ENCODE measurements at places on chromosomes 11 and 22. TPM values are rescaled to one million over a fixed set of nuclear protein-coding genes. Genes with fewer than 3 reads are reported as not detected.

CLCF1 gene
- 0.23 TPM for total RNA-seq

HTR3A gene
- 0.65 TPM for total RNA-seq

OR2AG2 gene
- 0.40 TPM for total RNA-seq

TRIM66 gene
- 16.7 TPM for total RNA-seq

C11orf42 gene
- total RNA-seq: not detected

RAG2 gene
- not detected for total RNA-seq

- no peak for DNase-seq
These were observed 37.5 kb downstream of the BIRC2 start for GRCh38 chr11:102384419-102385079.

DNA sequence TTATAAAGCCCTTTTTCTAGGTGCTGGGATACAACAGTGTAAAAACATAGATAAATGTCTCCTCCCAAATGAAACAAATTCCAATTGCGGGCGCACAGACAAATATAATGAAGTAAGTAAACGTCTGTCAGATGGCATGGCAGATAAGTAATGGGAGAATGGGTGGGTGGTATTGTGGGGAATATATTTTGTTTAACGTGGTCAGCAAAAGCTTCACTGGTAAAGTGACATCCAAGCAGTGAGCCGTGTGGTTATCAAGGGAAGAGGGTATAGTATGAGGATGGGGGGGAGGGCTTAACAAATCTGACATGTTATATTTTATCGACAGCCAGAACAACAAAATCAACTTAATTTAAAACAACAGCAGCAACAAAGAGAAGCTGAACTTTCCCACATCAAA, 1.2 kb downstream of the SVIP start:
- no peak for DNase-seq

- DNase-seq: no peak
These were observed 4.2 kb downstream of the LHFPL7 start for GRCh38 chr22:24942301-24942700.

GRCh38 chr22:47631571-47632102, 869.2 kb downstream of the TBC1D22A start:
- no peak for DNase-seq

- DNase-seq: no peak
These were observed 122.6 kb downstream of the IGLL1 start for GRCh38 chr22:23457380-23457985.

DNA sequence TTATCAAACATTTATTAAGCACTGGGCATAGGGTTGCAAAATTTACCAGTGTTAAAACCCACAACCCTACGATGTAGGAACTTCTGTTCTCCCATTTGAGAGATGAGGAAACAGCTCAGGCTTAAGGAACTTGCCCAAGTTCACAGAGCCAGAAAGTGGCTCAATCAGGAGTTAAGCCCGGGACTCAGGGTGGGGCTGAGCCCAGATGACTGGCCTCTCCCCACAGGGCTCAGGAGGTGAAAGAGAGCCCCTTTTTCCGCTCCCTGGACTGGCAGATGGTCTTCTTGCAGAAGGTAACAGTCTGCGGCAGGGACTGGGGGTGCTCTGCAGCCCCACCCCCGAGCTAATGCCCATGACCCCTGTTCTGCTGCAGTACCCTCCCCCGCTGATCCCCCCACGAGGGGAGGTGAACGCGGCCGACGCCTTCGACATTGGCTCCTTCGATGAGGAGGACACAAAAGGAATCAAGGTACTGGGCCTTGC, 5.6 kb upstream of the ANKRD13D start:
- DNase-seq: no peak

- DNase-seq: no peak
These were observed 6.9 kb upstream of the NRXN2 start for GRCh38 chr11:64729851-64730382.

DNA sequence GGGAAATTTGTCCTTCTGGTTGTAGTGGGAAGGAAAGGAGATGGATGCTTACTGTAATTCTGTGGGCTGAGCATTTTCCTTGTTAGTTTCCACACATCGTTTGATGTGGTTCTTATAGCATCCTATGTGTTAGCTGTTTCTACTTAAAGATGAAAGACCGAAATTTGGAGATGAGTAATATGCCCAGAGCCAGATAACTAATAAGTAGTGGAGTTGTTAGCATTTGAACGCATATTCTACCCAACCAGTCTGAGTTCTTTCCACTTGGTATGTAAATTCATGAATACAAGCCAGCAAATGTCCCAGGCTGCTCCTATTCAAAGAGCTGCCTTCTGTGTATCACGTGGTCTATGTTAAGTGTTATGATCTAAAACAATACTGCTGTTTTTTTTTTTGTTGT, 14.6 kb downstream of the SPECC1L start:
- DNase-seq: no peak

GRCh38 chr22:41339823-41340222, 38.5 kb downstream of the ZC3H7B start:
- DNase-seq: no peak

DNA sequence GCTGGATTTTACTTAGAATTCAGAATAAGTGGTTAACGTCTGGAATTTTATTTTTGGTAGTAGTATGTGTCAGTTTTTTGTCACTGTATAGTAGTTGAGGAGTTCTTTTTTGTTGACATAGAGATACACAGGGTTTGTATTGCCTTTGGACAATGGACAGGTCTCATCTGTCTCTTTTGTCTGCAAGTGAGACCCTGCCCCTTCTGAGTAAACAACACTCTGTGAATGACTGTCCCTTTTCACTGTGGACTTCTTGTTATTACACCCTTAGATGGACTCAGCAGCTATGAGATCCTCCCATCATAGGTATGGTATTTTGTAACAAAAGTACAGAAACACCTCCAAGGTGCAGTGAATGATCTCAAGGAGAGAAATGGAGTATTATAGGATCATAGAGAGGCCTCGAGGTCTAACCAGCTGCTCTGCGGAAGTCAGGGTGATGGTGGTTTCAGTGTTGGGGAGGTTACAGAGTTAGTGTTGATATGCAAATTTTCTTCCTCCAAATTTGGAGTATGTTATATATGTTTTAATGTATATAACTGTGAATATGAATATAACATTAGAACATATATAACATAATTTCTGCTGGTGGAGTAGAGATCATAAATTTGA, 7.8 kb downstream of the PPP6R3 start:
- DNase-seq: no peak

DNA sequence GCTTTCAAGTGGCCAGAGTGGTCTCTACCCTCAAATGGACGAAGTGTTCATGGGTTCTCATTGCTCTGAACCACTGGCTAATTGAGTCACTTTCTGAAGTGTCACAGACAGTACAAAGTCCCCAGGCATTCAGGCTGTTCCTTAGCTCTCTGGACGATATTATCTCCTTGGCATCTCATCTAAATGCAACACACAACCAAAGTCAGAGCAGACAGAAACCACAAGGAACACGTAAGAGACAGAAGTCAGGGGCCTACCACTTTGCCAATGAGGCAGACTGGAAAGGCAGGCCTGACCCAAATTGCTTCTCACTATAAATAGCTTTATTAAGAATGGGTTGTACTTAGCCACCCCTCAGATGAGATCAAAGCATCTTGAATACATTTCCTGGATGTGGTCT, 29.0 kb upstream of the LDLRAD3 start:
- DNase-seq: no peak

- no peak for DNase-seq
These were observed 187.5 kb downstream of the SWAP70 start for GRCh38 chr11:9851366-9851765.

DNA sequence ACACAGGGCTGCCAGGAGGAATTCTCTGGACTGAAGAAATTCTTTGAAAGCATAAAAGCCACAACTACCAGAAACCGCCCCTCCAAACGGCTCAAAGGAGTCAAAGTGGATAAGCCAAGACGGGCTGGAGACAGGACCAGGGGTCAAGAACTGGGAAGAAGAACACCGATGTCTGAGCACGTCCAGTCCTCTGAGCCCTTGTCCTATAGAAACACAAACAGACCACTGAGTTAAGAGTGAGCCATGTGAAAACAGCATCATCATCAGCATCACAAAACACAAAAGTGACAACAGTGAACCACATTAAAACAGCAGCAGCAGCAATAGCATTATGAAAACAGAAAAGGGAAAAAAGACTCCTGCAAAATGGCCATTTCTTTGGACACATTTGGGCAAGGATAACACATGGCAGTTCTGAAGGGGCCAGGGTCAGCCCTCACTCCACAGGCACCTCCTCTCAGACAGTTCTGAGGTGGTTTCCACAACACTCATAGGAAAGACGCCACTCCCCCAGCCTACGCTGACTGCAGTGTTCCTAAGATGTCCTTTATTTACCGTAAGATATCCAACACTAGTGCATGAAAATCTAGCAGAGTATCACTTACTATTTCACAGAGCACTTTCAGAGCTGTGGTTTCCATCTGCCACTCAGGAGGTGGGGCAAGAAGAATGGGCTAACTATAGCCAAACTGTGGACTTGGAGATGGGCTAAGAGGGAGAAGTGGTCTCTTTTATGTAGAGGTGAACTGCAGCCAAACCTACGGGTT, 28.6 kb upstream of the YPEL1 start:
- no peak for DNase-seq

- DNase-seq: peak; percentile 38
These were observed 597.1 kb downstream of the BUD13 start for GRCh38 chr11:116175707-116176106.

DNA sequence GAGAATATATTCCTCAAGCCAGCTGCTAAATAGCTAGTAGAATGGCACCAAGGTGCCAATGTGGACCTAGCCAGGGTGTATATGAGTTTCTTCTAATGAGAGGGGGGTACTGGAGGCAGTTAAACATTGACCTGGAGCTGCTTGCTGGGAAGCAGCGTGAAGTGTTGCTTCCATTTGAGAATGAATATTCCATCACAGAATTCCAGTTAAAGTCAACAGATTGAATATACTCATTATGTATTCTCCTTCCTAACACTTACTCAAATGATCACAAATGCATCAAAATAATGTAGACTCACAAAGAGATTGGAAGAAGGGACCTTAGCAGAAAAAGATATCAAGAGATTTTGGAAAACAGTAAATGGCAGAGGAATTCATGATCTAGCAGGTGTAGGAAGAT, 102.1 kb downstream of the CD44 start:
- DNase-seq: no peak
